ENCODE measurements at places on chromosomes 2 and 18. TPM values are rescaled to one million over a fixed set of nuclear protein-coding genes. Genes with fewer than 3 reads are reported as not detected.

Gene AQP12A
- not detected for total RNA-seq

Gene DNAH7
- 0.25 TPM for total RNA-seq

Gene CPLX4
- total RNA-seq = not detected

Gene WDR43
- 18.0 TPM for total RNA-seq

Gene BCL11A
- 31.2 TPM for total RNA-seq

Gene SALL3
- not detected for total RNA-seq

DNA sequence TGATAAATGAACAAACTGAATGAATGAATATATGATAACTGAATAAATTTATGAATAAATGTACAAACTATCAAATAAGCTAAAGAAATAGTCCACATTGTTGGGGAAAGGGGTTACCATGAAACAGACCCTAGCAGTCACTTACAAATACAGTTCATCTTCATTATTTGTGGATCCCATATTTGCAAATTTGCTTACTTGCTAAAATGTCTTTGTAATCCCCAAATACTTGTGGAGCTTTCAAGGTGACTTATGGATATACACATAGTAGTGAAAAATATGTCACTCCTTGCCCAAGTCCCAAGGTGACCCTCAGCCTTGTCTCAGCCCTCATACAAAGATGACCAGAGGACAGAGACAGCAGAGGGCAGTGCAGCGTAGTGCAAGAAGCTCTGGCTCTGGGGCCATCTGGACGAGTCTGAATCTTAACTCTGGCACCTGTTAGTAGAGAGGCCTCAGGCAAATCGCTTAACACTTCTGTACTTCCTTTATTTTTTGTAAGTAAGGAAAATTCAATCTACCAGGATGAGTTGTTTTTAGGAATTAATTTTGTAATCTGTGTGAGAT lies 3.1 kb downstream of the PAIP2B start:
- DNase-seq = peak; percentile 77

GRCh38 chr2:241734467-241735208 lies at the start of gene D2HGDH:
Gene D2HGDH (plus strand): TSS chr2:241734630. CDS start chr2:241735225, 595 bp downstream.
- DNase-seq = peak; percentile 98

- DNase-seq = no peak
These were observed 57.8 kb upstream of the CCDC141 start for GRCh38 chr2:179107737-179108136.

DNA sequence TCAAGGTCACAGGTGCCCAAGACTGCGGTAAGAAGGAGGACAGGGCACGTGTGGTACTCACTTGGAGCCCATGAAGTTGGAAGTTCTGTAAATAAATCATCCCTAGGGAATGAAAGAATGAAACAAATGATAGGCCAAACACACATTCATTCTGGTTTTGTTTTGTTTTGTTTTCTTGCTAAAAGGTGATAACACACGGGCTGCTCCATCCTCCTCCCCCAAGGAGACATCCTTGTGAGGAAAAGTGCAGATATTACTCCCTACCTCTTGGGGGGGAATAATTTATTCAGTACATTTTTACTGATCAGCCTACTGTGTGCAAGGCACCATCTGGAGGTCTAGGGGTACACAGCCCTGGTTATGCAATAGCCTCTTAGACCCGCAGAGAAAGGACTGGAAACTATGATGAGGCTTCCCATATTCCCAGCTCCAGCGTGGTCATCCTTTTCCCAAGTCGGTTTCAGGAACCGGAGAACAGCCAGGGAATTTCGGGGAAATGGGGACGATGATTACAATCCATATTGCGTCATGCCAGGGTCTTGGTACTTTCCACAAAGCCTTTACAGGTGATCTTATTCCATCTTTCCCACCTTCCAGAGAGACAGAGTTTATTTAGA lies 6.3 kb downstream of the RAX start:
- DNase-seq = no peak

- DNase-seq = no peak
These were observed 113.6 kb downstream of the BABAM2 start for GRCh38 chr2:28004086-28004485.

DNA sequence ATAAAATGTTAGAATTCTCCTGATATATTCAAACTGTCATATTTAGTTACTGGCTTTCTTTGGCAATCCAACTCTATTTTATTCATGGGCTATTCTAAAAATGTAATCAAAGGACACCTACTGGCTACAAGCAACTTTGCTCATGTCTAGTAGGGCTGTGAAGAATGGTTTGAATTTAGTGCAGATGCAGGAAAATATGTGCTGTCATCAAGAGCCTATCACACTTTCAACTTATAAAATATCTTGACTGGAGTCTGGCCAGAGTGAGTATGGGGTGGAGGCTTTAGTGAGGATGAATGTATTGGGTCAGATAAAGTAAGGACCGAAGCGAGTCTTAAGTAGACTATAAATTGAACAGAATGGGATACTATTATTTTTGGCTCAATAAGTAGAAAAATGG lies 343.4 kb upstream of the SPRED2 start:
- DNase-seq = no peak

- DNase-seq = no peak
These were observed 70.9 kb downstream of the NCKAP5 start for GRCh38 chr2:133497270-133497893.

- DNase-seq = no peak
These were observed 638 bp upstream of the ADD2 start for GRCh38 chr2:70768590-70769085.

DNA sequence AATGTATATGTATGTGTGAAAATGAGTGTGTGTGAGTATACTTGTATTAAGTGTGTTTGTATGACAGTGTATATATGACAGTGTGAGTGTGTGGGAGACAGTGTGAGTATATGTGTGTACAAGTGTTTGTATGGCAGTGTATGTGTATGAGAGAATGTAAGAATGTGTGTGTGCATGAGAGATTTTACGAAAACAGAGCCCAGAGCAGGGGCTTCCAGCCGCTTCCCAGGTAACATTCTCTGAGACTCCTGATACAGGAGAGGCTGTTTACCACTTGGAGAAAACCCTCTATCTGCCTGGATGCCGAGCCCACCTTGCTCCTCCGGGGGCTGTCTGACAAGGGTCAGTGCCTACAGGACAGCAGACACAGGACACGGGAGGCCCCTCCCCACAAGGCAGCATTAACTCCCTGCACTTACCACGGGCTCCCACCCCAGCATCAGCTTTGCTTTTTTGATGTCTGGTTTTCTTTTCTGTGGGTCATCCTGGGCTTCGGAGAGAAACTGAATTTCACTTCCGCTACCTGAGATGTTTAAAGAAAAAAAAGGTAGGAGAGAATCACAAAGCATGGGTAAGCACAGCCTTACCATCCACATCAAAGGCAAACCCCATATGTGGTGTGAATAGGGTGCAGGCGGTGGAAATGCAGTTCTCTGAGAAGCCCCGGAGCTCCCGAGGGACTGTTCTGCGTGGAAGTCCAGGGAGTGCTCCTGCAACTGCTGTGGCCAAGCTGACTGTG lies 97.6 kb downstream of the UXS1 start:
- DNase-seq = no peak

GRCh38 chr2:236572482-236572881 lies 2.9 kb downstream of the ACKR3 start:
- DNase-seq = peak; percentile 58

DNA sequence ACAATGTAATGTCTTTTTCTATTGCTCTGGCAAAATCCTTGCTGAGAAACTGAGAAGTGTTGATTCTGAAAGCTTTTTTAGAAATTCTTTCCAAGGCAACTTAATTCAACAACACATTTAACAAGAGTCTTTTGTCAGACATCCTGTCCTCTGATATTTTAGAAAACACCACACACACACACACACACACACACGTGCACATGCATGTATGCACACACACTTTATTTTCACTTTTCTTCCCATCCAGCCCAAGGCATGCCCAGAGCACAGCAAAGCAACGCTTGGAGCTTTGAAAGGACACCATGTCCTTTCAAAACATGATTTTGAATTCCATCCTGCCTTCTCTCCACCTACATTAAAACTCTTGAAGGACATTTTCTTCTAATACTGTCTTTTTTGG lies 116.1 kb downstream of the ATL2 start:
- DNase-seq = no peak
